NCI-H2107 (cell line): ENCODE measurements at places on chromosomes 5 and 9.

- no peak for DNase-seq
These were observed 130.0 kb downstream of the SEMA6A start for GRCh38 chr5:116444373-116445295.

DNA sequence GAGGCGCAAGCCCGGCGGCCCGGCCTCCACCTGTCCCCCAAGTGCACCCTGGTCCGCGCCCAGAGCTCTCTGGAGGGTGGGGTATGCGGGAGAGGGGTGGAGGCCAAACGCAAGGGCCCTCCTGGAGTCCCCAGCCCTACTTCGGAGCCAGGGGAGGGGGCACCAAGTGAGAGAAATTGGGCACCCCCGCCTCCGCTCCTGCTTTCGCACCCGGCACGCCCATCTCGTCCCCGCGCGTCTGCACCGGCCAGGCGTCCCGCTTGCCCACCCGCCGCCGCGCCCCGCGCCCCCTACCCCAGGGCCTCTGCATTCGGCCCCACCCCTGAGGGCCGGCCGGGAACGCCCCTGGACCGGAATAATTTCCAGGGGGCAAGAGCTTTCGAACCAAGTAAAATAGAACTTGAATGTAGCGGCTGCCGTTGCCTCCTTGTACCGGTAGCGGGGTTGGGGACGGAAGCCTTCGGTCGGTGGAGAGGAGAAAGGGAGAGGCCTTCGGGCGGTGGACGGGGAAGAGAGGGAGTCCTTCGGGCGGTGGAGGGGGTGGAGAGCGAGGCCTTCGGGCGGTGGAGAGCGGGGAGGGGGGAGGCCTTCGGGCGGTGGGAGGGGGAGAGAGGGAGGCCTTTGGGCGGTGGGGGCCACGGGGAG is 694 bp upstream of the PHPT1 start:
- DNase-seq = no peak

DNA sequence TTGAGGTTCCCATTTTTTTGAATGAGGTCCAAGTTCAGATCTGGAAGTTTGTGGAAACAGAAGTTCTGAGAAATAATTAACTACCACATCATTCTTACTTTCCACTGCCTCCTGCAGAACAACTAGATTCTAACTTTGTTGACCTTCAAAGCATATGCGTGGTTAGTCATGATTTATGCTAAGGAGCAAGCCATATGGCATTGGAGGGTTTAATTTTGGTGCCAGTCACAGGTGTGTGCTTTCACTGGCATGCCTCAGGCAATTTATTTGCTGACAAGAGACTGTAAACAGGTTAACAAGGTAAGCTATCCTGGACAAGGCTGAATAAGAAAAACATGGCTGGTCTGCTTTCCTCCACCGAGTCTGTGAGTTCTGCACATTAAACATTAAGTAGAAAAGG is 31.5 kb downstream of the HMHB1 start:
- no peak for DNase-seq

- no peak for DNase-seq
These were observed 272.2 kb downstream of the AUH start for GRCh38 chr9:91089405-91090129.

GRCh38 chr5:175842951-175843793 is 28.2 kb upstream of the CPLX2 start:
- DNase-seq = no peak

DNA sequence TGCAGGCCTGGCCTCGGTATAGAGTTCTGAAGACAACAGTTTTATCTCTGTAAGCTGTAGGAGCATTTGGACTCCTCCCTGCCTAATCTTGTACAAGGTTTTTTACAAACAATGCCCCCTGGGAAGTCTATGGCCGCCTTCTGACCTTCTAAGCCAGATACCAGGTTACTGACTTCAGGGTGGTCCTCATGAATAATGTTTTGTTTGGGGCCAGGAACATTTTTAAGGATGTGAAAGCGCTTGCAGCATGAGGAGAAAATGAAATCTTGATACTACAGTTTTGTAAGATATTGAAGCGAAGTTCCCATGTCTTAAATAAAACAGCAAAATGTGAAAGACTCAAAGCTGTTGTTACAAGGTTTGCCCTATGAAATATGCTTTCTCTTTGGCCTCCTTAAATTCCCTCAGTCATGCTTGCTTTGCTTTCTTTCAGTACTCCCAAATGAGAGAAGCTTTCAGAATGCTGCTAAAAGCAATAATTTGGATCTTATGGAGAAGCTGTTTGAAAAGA is 5.2 kb downstream of the ANKDD1B start:
- no peak for DNase-seq

GRCh38 chr5:40475561-40475960 is 204.2 kb upstream of the PTGER4 start:
- no peak for DNase-seq

DNA sequence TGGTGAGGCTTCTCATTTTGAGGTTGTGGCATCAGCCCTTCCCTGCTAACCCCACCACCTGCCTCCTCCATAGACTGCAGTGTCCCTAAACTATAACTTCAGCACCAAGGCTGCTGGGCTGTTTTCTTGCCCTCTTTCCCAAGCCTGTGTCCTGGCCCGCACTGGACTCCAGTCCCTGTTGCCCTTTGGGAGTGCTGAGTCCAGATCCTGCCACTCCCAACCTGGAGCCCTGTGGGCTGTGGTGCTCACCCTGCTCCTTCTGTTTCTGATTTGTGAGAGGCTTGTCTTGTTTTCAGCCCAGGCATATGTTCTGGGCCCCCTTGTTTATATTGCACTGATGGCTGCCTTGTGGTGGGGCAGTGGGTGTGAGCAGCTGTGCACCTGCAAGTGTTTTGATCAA is 39.7 kb upstream of the RNU6ATAC start:
- DNase-seq = no peak

DNA sequence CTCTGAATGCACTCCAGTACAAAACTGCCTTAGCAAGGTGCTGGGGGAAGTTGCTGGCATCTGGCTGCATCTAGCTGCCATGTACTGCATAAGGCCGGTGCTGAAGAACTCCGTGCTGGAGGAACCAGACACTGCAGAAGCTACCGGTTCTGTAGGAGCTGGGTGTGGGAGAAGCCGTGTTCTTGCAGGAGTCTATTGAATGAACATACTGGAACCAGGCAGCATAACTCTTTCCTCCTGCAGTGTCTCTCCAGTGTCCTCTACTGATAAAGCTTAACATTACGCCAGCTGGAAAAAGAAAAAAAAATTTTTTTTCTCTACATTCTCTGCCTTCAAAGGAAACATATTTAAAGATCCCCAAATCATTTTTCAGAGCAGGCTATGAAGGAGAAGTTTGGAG is 38.5 kb downstream of the VPS13A start:
- no peak for DNase-seq

GRCh38 chr5:43676083-43676840 is 73.3 kb downstream of the NNT start:
- DNase-seq = no peak

GRCh38 chr5:137492331-137492730 is 6.8 kb downstream of the SPOCK1 start:
- DNase-seq = no peak

DNA sequence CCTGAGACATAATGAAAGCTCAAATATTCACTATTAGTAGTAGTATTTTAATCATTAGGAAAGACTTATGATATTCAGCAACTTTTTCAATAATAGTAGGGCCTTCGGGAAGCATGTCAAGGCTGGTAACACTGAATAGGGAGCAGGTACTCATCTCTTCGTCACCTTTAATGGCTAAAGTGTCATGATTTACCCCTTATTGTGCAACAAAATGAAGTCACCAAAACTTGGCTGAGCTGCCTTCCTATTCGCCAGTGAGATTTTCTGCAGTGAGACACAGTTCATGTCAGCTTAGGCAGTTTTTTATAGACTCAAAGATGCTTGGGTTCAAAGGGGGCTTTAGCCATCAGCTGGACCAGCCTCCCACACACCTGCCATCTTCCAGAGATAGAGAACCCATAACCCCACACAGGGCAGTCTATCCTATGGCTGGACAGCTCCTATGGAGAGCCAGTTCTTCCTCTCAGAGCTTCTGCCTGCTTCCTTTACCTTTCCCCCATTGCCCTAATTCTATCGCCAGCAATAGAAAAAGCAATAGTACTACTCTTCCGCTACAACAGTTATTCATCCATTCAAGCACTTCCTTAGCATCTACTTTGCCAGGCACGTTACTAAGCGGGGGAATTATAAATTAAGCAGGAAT is 2.3 kb upstream of the CPLX2 start:
- no peak for DNase-seq

- no peak for DNase-seq
These were observed 191.1 kb downstream of the BNC2 start for GRCh38 chr9:16679327-16679821.

DNA sequence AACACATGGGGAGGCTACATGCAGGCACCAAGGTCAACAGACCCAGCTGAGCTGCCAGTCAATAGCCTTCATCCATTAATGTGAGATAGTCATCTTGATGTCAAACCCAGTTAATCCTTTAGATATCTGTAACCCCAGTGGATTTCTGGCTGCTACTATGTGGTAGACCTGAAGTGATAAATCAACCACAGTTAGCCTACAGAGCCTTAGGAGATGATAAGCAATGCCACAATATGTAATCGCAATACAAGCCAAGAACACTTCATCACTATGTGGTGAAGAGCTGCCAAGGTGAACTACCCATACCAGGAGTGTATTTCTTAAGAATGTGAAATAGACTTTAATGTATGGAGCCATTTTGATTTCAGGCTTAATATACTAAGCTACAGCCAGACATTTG is 1175.5 kb downstream of the DTWD2 start:
- no peak for DNase-seq

- DNase-seq = no peak
These were observed 102.2 kb downstream of the SERINC5 start for GRCh38 chr5:80153586-80154126.

DNA sequence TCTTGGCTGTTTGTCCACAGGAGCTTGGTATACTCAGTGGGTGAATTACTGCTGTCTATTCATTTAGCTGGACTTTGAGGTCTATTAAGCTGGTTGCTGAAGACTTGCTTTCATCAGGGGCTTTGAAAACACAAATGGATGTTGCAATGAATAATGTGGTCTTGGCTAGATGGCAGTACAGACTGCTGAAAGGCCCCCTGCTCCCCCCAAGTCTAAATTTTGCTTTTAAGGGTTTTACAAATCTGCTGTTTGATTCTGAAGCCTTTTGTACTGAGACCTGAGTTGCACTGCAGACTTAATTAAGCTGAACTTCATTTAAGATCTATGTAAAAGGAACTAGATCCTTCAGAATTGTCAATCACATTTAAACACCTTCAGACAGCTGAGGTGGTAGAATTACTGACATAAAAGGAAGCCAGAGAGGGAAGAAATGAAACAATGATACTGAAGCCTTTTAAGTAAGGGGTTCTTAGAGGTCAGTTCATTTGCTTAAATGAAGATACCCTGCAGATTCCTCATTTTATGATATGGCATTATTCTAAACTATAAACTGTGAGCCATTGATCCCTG is 37.3 kb downstream of the KCTD16 start:
- DNase-seq = no peak

- DNase-seq = no peak
These were observed 557.9 kb upstream of the GRAMD2B start for GRCh38 chr5:125865166-125865815.

DNA sequence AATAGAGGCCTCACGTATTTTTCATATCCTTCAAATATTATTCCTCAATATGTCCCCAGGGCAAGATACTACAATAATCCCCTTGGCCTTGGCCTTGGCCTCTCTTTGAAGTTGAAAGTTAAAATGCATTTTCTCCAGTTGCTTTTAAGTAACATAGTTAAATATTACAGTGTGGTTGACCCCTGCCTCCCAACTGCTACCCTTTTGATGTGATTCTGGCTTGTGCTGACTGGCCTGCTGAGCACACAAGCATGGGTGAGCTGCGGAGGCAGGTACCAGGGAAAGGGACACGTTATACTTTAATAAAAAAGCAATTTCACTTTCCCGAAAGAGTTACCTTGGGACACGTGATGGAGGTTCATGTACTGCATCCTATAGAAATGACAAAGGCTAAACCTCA is 17.9 kb upstream of the TMEM252 start:
- DNase-seq = no peak

- DNase-seq = no peak
These were observed 3.7 kb downstream of the UGCG start for GRCh38 chr9:111900151-111900857.

DNA sequence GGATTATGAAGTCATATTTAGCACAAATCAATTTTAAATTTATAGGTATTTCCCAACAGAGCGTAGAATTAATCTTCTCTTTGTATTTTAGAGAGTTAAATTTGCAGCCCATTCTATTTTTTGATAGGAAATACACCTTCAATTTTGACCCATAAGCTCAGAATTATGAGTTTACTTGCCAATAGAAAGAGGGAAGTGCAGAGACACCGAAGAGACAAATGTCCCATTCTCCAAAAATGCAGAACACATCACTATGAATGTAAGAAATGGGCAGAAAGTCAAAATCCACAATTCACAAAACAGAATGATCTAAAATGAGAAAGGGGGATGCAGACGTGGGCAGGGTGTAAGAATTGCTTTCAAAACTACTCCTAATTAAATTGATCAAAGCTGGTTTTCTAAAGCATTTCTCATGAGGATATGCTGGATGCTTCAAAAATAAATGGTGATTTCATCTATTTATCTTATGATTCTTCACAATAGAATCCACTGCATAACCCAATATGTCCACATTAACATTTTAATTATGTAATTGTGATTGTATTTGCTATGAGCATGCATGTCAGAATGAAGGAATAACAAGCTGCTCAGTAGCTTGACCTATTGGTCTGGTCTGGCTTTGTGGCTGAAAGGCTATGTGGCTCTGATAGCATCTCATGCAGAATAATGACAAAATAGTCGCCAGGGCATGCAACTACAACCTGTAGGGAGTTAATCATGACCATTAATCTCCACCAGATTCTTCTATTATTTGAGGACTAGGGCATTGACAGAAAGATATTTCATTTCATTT is 550.1 kb upstream of the CDH18 start:
- no peak for DNase-seq

- no peak for DNase-seq
These were observed 33.2 kb downstream of the MYO10 start for GRCh38 chr5:16902846-16903245.

GRCh38 chr9:18730241-18730640 is 256.3 kb downstream of the ADAMTSL1 start:
- no peak for DNase-seq

- DNase-seq = no peak
These were observed 126.4 kb downstream of the DOCK2 start for GRCh38 chr5:169763376-169764017.

- DNase-seq = peak; percentile 10
These were observed 164.9 kb downstream of the KCTD16 start for GRCh38 chr5:144335561-144335960.
